ENCODE measurements at places on chromosomes 11 and 22.

DNA sequence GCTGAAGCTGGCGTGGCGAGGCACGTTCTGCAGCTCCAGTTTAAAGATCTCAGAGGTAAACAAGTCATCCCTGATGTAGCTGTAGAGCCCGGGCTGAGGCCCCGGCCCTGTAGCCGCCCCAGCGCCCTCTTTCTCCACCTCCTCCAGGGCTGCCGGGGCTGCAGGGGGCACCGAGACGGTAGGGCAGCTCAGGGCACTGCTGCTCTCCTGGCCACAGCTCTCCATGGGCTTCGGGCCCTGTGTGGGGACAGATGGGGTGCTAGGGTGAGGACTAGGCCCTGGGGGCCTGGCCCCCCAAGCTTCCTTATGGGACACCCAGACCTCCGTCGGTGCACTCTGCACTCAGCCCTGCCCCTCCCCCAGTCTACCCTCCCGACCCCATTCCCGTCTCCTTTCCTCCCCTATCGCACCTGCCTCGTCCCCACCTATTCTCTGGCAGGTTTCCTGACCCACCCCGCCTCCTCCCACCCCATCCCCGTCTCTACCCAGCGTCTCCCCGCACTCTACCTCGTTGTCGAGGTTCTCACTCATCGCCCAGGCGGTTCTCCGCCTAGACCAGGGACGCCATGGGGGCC, 559 bp downstream of the RANBP1 start:
- DNase-seq: no peak

DNA sequence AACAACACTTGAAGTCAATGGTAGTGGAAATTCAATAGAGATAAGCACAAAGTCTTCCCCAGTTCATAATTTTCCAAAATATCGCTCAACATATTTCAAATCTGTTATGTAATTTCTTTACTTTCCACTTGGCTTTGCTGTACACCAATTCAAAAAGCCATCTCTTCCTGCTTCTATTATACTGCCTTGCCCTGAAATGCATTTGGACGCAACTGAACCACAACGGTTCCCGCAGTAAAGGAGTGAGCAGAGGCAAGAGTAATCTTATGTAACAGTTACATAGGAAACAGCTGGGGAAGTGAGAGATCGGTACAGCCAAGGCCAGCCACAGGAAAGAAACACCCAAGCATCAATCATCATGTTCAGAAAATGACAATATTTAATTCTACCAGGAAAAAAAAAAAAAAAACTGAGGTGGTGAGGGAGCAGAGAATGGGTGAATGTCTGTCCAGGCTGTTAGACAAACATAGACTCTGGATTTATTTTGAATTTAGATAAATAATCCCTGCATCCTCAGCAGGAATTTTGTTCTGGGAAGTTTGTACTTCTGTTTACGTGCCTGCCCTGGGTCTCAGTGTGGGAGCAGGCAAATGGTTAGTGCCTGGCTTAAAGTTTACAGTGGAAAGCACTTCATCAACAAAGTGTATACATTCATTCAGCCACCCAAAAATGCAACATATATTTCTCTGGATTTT, 392.2 kb downstream of the ETS1 start:
- DNase-seq: no peak

- no peak for DNase-seq
Observed at GRCh38 chr11:74492084-74492483, 1.4 kb downstream of the LIPT2 start.

GRCh38 chr11:10329935-10330334, 25.1 kb downstream of the ADM start:
- DNase-seq: no peak

GRCh38 chr11:70725739-70726138, 327.4 kb downstream of the CTTN start:
- DNase-seq: no peak

GRCh38 chr11:24198481-24198880, 298.4 kb upstream of the LUZP2 start:
- no peak for DNase-seq

- no peak for DNase-seq
Observed at GRCh38 chr11:119479685-119480275, 56.8 kb upstream of the THY1 start.

DNA sequence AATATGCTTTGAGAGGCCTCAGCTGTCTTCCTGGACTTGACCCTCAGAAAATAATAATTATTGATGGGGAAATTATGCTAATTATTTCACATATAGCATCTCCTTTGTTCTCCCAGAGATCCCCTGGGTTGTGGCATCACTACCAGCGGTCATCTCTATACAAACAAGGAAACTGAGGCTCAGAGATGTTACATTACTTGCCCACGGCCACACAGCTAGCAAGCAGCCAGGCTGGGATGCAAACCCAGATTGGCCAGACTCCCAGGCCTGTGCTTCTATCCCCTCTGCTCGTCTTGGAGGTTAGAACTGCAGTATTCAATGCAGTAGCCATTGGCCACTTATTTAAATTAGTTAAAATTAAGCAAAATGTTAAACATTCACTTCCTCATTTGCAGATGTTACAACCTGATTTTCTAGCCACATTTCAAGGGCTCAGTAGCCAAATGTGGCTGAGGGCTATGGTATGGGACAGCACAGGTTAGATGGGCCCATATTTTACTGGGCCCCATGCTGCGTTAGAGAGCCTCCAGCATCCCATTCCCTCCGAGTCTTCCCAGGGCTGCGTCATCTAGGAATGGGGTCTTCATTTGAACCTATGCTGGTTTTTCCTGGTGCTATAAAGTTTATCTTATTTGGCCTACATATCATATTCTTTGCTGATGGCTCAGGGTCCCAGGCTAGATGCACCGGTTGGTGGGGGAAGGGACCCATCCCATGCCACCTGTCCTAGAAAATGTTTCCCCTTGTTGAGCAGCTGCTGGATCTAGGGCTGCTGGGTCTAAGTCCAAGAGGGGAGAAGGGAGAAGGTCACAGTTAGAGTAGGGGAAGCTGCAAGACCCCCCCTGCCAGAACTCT, 2.2 kb downstream of the SLC35C1 start:
- DNase-seq: no peak

DNA sequence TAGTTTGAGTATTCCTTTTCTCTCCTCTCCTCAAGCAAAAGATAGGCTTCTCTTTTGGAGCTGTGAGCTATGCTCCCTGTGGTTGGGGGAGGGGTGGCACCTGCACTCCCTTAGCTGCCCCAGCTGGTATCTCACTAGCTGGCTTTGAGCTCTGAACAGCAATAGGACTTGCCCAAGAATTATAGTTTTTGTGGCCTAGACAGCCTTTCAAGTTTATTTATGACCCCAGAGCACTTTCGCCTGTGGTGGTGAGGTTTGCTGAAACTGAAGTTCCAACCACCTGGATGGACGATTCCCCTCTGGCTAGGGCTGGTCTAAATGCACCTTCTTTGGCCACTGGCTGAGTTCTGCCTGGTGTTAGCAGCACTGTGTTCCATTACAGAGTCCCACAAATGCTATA, 37.1 kb upstream of the SLC37A2 start:
- no peak for DNase-seq

- DNase-seq: no peak
Observed at GRCh38 chr11:126421271-126421671, 65.8 kb downstream of the ST3GAL4 start.

DNA sequence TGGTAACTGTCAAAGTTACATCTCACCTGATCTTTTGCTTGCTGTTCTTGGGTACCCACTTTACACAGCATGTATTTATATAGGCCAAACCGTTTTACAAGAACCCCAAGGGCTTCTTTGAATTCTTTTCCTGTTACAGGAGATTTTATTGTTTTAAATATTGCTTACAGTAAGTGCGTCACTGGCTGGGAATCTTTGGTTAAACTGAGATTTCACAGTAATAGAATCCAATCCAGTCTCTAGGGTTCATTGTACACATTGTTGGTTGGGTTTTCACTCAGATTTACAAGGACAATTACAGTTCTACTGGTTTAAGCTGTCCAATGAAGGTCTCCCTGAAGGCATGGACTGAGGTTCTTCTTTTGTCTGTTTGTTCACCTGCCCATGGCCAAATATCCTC, 171.7 kb downstream of the INSC start:
- DNase-seq: no peak

DNA sequence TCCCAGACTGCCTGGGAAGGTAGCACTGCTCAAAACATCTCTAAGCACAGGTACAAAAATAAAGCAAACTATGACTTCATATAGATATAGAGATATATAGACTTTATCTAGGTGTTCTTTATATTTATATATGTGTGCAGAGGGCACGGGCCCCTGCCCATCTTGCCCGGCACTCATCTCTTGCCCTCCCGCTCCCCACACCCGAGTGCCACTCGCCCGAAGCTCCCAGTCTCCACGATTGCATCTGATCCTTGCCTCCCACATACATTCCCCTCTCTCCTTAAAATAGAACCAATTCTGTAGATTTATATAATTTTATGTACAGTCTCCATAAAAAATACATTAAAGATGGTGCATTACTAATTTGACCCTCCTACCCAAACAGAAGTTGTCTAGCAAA, 55.5 kb downstream of the IGSF9B start:
- no peak for DNase-seq

- DNase-seq: no peak
Observed at GRCh38 chr11:77053217-77054015, 13.4 kb upstream of the CAPN5 start.

DNA sequence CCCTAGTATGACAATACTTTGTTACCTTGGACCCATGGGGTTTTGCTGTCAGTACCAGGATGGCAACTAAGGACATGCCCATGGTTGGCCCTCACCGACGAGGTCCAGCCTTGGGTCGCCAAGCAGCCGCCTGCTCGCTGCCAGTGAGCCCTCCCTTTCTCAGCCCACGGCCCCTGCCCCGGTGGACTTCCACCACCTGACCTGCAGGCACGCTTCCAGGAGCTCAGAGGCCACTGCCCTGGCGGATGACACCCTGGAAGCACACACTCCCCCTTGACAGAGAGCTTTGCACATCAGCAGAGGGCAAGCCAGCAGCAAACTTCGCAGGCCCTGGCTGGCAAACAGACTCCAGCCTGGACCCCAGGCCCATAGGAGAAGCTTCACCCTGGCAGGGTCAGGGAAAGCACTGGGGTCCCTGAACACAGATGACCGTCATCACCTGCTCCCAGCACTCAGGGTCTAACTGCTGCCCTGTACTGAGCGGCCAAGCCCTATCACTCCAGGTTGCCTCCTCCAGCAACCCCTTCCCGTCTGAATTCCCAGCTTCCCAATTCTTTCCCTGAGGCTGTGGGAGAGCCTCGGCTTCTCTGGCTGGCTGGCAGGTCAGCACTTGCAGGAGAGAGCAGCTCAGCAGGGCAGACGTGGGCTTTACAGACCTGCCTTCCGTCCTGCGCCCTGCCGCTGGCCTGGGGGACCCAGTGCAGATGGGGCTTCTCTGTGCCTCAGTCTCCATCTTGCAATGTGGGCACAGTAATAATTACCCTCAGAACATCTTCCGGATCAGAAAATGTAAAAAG, 2.7 kb upstream of the PPARA start:
- DNase-seq: no peak

GRCh38 chr11:103624708-103625623, 411.5 kb upstream of the DDI1 start:
- no peak for DNase-seq

GRCh38 chr11:1497600-1497999, 11.0 kb upstream of the MOB2 start:
- no peak for DNase-seq

DNA sequence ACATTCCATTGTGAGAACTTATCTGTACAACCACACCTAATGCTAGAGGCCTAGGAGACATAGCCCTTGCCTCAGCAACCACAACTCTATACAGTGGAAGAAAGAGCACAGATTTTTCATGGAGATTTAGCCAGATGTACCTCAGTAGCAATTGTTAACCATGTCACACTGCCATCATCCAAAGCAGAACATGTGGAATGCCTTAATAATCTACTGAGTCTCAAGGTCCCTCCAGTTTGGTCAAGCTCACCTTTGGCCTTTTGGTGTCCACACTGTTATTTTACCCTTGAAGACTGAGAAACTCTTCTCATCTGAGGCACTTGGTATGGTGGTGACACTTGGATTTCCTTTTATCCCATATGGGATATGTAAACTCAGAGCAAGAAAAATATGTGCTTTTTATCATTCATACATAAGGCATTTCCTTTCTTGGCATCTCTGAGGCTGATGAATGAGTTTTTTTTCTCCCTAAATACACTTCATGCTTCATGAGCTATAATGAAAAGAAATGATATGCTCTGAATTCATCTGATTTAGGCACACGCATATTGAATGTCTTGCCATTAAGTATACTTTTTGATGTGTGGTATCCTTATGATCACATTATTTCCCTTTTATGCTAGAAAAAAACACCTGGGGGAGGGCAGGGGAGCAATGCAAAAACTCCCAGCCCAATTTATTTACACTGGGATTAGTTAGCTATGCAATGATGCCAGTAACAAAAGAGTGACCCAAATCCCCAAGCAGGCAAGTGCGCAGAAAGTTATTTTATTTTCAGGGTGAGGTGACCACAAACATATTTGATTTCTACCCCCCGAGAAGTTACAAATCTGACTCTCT, 63.3 kb upstream of the ME3 start:
- no peak for DNase-seq

DNA sequence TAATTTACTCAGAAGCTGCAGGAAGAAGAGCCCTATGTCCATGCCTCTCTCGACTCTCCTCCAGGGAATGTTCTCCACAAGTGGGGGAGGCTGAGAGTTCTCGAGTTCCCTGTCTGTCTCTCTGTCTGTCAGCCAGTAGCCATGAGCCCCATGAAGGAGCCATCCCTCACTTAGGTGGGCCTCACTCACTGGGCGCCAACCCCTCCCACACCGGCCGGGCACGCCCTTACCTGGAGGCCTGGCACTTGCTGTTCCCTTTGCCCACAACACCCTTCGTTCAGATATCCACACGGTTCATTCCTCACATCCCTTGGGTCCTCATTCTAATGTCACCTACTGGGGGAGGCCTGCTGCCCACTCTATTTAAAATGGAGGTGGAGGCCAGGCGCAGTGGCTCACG, 14.2 kb upstream of the IL10RA start:
- no peak for DNase-seq

- no peak for DNase-seq
Observed at GRCh38 chr22:24049978-24050377, 38.9 kb downstream of the CABIN1 start.

DNA sequence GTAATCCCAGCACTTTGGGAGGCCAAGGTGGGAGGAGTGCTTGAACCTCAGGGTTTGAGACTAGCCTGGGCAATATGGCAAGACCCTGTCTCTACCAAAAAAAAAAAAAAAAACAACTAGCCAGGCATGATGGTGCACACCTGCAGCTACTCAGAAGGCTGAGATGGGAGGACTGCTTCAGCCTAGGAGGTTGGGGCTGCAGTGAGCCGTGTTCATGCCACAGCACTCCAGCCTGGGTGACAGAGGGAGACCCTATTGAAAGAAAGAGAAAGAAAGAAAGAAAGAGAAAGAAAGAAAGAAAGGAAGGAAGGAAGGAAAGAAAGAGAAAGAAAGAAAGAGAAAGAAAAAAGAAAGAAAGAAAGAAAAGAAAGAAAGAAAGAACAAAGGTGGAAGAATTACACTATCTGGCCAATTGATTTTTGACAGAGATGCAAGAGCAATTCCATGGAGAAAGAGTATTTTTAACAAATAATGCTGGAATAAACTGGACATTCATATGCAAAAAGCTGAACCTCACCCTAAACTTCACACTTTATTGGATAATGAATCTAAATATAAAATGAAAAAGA, 33.9 kb upstream of the SLC25A1 start:
- no peak for DNase-seq
